ENCODE measurements at places on chromosomes 1 and 21. TPM values are rescaled to one million over a fixed set of nuclear protein-coding genes. Genes with fewer than 3 reads are reported as not detected.

The PIGR gene
- 9.3 TPM for total RNA-seq

The GSTM4 gene
- 48.6 TPM for total RNA-seq

The PLD5 gene
- total RNA-seq: 0.83 TPM

The PLEKHN1 gene
- not detected for total RNA-seq

The LINGO4 gene
- total RNA-seq: 0.16 TPM

The ACTL8 gene
- total RNA-seq: not detected

DNA sequence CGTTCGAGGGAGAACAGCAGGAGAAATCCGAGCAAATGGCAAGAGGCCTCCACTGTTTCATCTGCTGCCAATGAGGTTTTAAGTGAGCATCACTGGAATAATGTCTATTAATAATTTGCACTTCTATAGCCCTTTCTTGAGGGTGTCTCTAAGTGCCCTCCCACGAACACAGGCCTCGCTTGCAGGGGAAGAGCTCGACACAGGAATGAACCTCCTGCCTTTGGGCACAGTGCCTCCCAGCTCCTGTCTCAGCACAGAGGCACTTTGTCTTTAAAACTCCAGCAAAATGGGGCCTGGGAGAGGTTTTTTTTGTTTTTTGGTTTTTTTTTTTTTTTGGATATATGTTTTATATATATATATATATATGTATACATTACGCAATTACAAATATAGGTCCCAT is 56.6 kb downstream of the OLIG1 start:
- no peak for DNase-seq
